ENCODE measurements at places on chromosomes 5 and 9.

DNA sequence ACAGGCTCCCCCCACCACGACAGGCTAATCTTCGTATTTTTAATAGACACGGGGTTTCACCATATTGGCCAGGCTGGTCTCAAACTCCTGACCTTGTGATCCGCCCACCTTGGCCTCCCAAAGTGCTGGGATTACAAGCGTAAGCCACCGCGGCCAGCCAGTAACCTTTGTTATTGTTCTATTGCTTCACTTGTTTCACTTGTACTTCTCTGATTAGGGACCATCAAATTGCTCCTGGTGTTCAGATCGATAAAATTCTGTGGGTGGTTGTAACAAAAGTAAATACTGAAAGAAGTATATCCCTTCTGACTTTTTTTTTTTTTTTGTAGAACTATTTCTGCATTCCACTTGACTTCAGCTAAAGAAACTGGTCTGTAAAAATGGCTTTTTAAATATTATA lies 445.5 kb upstream of the CDH10 start:
- DNase-seq, result no peak

GRCh38 chr9:96061293-96061987 lies 185.9 kb downstream of the ERCC6L2 start:
- DNase-seq, result peak; percentile 23

DNA sequence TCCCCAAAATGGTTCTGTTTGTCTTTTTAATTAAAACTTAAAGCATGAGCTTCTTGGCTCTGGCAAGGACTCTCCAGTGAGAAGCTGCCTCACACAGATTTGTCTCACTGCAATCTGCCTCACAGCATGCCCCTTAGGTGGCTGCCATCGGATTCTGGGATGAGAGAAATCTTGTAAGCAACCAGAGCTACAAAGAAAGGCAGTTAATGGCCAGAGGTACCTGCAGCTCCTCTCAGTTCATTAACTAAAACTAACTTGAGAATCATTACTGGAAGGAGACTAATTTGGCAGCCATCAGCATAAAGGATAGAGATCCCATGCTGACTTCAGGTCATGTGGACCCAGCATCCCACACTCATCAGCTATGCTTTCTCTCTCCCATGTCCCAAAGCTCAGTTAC lies 220.6 kb upstream of the DMAC1 start:
- DNase-seq, result no peak

GRCh38 chr5:55104946-55105701 lies 2.7 kb downstream of the GZMA start:
- no peak for DNase-seq

GRCh38 chr5:124453221-124454051 lies 293.0 kb downstream of the ZNF608 start:
- peak; percentile 21 for DNase-seq

- no peak for DNase-seq
These were observed 2.9 kb downstream of the B4GALT1 start for GRCh38 chr9:33164138-33164809.

- DNase-seq, result no peak
These were observed 105.7 kb downstream of the TMC1 start for GRCh38 chr9:72627147-72627546.

GRCh38 chr5:151958111-151958510 lies 33.5 kb upstream of the GLRA1 start:
- DNase-seq, result no peak

- DNase-seq, result peak; percentile 29
These were observed 283.7 kb downstream of the CSNK1G3 start for GRCh38 chr5:123795688-123796087.

DNA sequence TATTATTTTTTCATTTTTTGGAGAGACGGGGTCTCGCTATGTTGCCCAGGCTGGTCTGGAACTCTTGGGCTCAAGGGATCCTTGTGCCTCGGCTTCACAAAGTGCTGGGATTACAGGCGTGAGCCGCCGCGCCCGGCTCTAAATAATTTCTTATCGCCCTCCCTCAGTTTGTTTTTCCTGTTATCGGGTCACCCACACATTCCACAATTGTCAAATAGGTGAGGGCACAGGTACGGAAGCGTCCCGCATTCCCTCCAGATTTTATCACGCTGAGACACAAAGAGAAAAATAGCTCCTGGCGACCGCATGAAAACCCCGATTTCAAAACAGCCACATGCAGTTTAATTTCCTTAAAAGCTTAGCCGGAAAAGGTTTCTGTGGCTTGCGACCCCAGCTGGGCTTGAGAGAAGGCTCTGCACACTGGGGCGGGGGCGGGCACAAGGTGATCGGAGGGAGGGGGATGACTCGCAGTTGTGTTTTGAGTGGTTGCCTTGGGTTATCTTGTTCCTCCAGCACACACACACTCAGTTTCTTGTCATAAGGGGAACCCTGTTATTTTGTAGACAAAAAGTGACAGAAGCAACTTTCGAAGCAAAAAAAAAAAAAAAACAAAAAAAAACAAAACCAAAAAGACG lies 717 bp upstream of the IQGAP2 start:
- peak; percentile 7 for DNase-seq

DNA sequence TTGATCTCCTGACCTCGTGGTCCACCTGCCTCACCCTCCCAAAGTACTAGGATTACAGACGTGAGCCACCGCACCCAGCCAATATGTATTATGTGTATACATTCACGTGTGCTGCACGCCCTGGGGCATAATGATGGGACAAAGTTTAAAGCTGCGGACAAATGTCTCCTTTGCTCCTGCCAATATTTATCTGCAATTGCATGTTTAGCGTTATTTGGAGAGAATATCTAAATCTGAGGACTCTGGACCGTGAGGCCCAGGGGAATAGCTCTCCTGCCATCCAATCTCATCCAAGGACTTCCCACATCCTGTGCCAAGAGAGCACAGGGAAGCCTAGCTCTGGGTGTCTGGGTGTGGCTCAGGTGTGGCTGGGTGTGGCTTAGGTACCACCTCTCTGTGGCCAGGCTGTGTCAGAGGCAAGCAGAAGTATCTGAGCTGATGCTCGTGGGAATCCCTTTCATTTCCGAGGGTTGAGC lies 6.9 kb upstream of the BOD1 start:
- DNase-seq, result peak; percentile 62

GRCh38 chr5:75116856-75117255 lies 64.5 kb upstream of the GCNT4 start:
- DNase-seq, result no peak

- no peak for DNase-seq
These were observed 61.3 kb downstream of the SECISBP2 start for GRCh38 chr9:89379508-89380115.

GRCh38 chr5:168327019-168327421 lies 35.6 kb downstream of the WWC1 start:
- DNase-seq, result peak; percentile 52

DNA sequence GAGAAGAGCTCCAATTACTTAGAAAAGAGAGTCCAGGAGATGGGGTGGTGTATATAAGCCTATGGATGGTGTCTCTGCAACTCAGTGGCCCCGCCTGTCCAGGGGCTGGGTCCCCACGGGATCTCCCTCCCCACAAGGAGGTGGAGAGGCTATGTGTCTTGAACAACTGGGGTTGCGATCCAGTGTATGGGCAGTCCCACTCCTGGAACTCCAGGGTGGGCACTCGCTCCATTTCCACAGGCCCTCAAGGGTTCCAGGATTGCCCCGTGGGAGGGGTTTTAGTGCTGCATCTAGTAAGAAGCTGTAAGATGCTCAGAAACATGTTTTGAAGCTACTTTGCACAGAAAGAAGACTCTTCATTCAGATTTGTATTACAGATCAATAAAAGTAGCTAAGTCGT lies 558 bp upstream of the SMAD5 start:
- DNase-seq, result no peak

DNA sequence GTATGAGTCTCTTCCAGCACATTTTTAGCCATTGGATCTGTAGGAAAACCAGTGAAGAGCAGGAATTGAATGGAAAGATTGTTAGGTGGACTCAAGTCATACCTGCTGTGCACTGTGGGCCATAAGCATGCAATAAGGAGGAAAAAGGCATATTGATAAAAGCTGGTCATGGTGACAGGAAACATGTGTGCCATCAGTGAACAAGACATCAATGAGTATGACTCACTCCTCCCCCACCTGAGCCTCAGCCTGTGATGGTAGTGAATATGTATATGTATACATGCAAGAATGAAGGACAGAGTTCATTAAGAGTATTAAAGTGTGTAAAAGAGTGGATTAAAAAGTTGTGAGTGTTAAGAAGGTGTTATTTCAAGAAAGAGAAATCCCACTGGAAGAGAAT lies 164.5 kb downstream of the TMEM38B start:
- DNase-seq, result no peak

- DNase-seq, result peak; percentile 81
These were observed 813 bp downstream of the HNRNPK start for GRCh38 chr9:83978992-83979811.

DNA sequence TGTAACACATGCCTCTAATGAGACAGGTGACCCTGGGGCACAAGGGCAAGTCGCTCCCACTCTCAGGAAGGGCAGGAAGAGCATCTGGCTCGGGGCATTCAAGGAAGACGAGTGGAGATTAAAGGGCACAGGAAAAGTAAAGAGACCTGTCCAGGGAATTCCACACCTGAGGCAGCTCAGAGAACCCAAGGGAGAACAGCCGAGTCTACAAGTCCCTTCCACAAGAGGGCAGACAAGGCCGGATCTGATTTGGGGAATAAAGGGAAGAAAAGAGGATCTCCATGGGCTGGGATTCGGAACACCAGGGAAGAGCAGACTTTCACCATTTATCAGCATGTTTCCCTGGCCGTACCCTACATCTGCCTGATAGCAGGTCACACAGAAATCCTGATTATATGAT lies 28.1 kb downstream of the GPX3 start:
- DNase-seq, result peak; percentile 34

GRCh38 chr9:82581935-82582334 lies 481.0 kb downstream of the RASEF start:
- DNase-seq, result no peak

- no peak for DNase-seq
These were observed 74.0 kb downstream of the KCNN2 start for GRCh38 chr5:114435885-114436299.

- peak; percentile 86 for DNase-seq
These were observed 195.8 kb downstream of the EFNA5 start for GRCh38 chr5:107474716-107475489.

- peak; percentile 84 for DNase-seq
These were observed 15.8 kb upstream of the RAPGEF1 start for GRCh38 chr9:131755541-131756198.

- DNase-seq, result no peak
These were observed 83.6 kb downstream of the ANXA2R start for GRCh38 chr5:42956551-42956950.

- peak; percentile 52 for DNase-seq
These were observed 2.1 kb upstream of the TRAF1 start for GRCh38 chr9:120928483-120929228.
